KBM-7 (cell line): ENCODE measurements at places on chromosomes 7 and 10.

DNA sequence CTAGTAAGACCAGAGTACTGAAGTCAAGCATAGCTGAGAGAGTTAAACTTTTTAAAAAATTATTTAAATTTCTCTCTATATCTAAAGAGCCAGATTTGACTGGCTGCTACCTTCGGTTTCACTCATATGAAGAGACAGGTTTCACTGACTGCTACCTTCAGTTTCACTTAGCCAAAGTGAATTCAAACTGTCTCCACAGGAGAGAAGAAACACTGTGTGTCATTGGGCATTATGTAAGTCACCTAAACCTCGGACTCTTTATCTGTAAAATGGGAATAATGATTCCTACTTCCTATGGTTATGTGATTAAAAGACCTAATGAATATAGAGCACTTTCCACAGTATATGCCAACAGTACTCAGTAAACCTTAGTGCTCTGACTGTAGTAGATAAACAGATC, 41.6 kb upstream of the MET start:
- no peak for DNase-seq

DNA sequence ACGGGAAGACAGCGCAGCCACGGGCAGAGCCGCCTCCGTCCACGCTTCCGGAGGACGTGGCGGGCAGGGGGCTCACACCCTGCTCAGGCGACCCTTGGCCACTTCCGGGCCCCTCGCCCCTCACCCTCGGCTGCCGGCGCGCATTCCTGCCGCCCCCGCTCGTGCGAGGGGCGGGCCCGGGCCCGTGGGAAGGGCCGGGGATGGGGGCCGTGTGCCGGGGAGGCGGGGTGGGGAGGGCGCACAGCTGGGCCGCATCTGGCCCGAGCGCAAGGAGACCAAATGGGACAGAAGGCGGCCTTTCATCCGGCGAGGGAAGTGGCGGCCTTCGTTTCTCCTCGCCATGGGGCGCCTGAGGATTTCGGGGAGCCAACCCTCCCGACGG, 846 bp upstream of the LFNG start:
- DNase-seq: no peak

- DNase-seq: peak; percentile 84
These were observed at the start of gene GIMAP1 for GRCh38 chr7:150716368-150716767. TSS of gene GIMAP1 (plus strand) at chr7:150716613. CDS start at chr7:150719048, 2,435 bp downstream.

DNA sequence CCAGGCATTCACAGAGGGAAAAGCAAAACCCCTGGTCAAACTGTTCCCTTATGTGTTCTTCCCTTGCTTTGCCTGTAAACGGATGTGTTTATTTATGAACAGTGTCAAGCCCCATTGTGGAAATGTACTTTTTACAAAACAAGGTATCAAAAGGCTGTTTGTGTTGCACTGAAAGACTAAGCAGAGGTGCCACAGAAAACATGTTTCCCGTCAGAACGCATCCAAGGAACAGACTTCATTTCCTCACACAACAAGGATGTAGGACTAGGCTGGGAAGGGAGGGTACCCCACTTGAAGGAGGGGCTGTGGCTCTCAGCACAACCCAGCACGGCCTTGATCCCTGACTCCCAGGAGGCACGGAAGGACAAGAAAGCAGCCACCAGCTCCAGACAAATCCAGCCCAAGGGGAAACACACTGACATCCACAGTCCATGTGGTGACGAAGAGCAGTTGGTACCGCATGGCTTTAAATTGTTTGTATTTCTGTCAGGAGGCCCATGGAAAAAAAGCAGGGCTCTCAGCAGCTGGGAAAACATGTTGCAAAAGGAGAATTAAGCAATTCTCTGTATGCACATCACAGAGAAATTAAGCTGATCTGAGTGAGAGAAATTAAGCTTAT, 85.6 kb downstream of the RNF216 start:
- no peak for DNase-seq

DNA sequence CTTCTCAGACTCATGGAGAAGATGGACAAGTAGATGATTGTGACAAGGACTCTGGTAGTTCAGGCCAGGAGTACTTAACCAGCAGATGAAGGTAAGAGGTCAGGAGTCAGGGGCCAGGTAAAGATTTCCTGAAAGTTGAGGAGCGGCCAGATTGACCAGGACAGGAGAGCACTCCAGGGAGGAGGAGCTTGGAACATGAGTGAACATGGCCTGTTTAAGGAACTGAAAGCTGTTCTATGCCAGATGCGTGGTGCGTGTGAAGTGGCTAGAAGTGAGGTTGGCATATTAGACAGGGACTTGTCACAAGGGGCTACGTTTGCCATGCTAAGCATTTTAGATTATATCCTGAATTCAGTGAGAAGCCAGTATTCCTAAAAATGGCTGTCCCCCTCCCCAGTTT, 157.2 kb downstream of the WNT2 start:
- DNase-seq: no peak

DNA sequence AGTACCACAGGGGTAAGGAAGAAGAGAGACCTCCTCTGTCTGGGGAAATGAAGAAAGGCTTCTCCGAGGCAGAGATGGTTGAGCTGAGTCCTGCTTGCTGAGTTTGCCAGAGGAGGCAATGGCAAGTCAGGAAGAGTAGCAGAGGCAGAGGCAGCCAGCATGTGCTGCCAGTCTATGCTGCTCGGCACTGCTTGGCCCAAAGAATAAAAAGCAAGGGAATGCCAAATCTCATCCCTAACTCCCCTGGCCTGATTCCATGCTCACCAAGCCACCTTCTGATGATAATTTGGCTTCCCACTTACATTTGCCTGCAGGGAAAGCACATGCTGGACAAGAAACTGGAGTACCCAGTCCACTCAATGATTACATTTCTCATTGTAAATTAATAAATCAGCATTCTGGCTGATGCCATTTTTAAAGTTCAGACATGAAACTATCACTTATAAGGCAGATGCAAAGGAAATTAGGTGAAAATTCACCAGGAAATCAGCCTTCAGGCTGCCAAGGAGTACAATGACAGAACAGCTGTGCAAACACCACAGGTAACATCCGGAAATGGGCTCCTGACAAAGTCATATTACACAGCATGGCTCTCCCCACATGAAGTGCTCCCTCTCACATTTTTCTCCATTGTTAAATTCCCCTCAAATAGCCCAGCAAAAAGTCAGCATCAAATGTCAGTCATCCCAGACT, 245.9 kb downstream of the MTERF1 start:
- no peak for DNase-seq

DNA sequence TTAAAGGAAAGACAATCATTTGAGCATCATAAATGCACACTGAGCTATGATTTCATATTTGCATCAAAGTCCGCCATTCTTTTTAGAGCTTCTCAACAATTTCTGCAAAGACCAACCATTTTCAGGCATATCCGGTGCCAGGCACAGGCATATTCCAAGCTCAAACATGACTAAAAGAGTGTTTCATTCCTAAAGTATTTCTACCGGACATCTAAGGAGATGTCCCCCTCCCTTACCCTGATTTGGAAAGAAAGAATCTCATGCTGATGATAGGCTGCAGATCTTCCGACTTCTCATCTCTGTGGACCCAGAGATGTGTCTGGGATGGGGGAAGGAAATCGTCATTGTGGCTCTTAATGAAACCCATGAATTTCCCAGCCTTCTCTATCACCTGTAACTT, 600.5 kb upstream of the MGMT start:
- DNase-seq: no peak

GRCh38 chr7:6382817-6383216, 64.9 kb downstream of the DAGLB start:
- no peak for DNase-seq

GRCh38 chr7:46847126-46847525, 734.8 kb downstream of the TNS3 start:
- no peak for DNase-seq

GRCh38 chr10:124130198-124130900, 37.0 kb upstream of the CHST15 start:
- DNase-seq: no peak

DNA sequence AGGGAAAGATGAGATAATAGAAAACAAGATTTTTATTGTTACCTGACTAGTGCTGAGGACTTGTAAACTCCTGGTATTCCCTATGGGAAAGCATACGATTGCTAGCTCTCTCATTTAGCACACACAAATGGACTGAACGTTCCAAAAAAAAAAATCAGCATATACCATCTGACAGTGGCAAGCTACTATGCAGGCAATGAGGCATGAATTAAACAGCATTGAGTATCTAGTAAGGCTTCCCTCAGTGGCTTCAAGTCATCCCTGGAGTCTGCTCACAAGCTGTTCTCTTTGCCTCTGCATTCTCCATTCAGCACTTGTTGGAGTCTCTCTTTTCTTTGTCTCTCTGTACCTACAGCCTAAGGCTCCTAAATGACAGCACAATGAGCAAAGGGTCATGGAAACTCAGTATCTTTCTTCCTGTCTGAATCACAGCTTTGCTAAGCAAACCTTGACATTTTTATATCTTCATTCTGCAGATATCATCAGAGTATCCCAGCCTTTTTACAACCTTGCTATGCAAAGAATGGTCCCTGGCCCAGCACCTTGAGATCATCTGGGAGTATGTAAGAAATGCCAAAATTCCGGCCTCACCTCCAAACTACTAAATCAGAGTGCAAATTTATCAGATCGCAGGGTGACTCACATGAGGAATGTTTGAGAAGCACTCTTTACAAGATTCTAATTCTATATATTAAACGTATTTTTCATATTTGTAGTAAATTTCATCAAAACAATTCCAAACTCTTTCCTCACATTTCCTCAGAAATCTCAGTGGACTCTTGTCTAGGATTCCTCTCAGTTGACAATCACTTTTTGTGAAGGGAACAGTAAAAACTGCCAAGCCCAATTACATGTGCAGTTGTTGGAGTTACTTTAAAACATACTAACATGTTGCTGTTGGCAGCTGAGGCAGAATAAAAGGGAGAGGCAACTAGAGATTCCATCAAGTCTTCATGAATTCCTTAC, 10.8 kb upstream of the LIPA start:
- DNase-seq: no peak

- no peak for DNase-seq
These were observed 64.4 kb upstream of the MXI1 start for GRCh38 chr10:110142965-110143364.

DNA sequence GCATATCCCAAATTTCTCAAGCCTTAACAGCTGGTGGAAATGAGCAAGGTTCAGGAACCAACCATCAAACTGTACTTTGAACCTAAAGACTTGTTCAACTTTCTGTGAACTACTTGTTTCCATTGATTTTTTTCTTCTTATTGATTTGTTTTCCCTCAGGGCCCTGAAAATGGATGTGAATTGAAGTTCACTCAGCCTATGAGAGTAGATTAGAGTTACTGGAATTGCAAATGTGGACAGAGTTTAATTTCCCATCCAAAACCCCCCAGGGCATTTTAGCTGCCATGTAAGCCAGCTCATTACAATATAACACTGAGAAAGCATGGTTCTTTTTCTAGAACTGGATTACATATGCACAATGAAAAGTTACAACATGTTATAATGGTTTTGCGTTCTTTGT, 1105.7 kb downstream of the REEP3 start:
- DNase-seq: no peak

- DNase-seq: no peak
These were observed 718 bp upstream of the UMAD1 start for GRCh38 chr7:7639847-7640220.

GRCh38 chr10:119518936-119519335, 23.6 kb downstream of the RGS10 start:
- no peak for DNase-seq

GRCh38 chr10:51251110-51251509, 176.8 kb downstream of the PRKG1 start:
- no peak for DNase-seq

- DNase-seq: peak; percentile 79
These were observed 5.0 kb downstream of the MXI1 start for GRCh38 chr10:110212119-110213006.

- no peak for DNase-seq
These were observed 75.8 kb downstream of the MAD1L1 start for GRCh38 chr7:2156756-2157472.

DNA sequence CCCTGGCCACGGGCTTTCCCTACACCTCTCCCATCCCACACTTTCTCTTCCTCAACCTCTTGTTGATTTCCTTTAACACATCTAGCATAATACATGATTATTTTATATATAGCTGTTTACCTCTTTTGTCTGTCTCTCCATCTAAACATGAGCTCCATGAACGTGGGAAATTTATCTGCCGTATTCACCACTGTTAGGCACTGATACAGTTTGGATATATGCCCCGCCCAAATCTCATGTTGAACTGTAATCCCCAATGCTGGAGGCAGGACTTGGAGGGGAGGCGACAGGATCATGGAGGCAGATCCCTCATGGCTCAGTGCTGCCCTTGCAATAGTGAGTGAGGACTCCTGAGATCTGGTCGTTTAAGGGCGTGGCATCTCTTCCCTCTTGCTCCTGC, 5.7 kb downstream of the CYTH3 start:
- no peak for DNase-seq

DNA sequence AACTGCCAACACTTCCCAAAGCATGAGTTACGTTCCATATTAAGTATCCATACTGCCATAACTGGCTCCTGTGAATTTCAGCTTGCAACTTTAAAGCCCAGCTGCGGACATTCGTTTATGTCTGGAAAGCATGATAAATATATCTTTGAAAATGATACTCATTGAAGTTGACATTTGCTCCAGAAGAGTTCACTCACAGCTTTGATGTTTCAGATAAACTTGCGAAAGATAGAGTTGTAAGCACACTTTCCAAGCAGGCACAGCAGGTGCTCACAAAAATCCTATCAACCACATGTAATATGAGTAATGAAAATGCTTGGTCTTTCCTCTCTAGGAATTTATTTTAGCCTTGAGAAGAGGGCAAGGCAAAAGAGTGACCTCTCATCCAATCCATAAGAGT, 4.5 kb downstream of the CHCHD3 start:
- no peak for DNase-seq

DNA sequence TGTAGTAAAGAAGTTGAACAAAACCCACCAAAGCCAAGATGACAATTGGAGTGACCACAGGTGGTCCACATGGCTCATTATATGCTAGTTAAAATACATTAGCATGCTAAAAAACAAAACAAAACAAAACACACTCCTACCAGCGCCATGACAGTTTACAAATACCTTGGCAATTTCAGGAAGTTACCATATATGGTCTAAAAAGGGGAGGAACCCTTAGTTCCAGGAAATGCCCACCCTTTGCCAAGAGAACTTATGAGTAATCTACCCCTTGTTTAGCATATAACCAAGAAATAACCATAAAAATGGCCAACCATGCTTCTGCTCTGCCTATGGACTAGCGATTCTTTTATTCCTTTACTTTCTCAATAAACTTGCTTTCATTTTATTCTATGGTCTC, 979.1 kb upstream of the POT1 start:
- DNase-seq: peak; percentile 9
